ENCODE measurements at places on chromosomes 4 and X. TPM values are rescaled to one million over a fixed set of nuclear protein-coding genes. Genes with fewer than 3 reads are reported as not detected.

GRCh38 chrX:114221445-114221844, 362.4 kb upstream of the HTR2C start:
- no peaks in the 10 kb centered on the region for H3K4me1 ChIP-seq
- no peak overlapping the region for H3K4me3 ChIP-seq
- no peak for DNase-seq
- H3K36me3 ChIP-seq = no peaks in the 10 kb centered on the region
- H3K27me3 ChIP-seq = no peaks in the 10 kb centered on the region

GRCh38 chrX:102042372-102043325, 82.8 kb upstream of the TCEAL2 start:
- H3K36me3 ChIP-seq = no peaks in the 10 kb centered on the region
- H3K27ac ChIP-seq = no peak overlapping the region
- H3K4me3 ChIP-seq = no peak overlapping the region
- H3K4me1 ChIP-seq = no peaks in the 10 kb centered on the region
- DNase-seq = no peak

GRCh38 chr4:23084559-23085248, 392.0 kb downstream of the GBA3 start:
- H3K27me3 ChIP-seq = no peaks in the 10 kb centered on the region
- no peak overlapping the region for H3K4me3 ChIP-seq
- H3K36me3 ChIP-seq = no peaks in the 10 kb centered on the region
- no peaks in the 10 kb centered on the region for H3K4me1 ChIP-seq
- H3K27ac ChIP-seq = no peak overlapping the region
- no peak for DNase-seq

DNA sequence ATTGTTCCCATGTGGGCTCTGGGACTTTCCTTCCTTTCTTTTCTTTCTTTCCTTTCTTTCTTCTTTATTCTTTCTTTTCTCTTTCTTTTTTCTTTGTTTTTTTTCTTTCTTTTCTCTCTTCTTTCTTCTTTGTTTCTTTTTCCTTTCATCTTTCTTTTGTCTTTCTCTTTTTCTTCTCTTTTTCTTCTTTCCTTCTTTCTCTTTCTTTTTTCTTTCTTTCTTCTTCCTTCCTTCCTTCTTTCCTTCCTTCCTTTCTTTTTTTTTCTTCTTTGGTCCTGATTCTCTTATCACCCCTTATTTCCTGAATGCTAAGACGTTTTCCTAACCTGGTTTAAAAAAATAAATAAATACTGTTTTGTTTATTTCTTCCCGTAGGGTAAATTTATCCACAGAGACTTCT, 93.2 kb downstream of the CRLF2 start:
- no peaks in the 10 kb centered on the region for H3K27me3 ChIP-seq
- DNase-seq = no peak
- H3K36me3 ChIP-seq = no peaks in the 10 kb centered on the region
- no peak overlapping the region for H3K4me3 ChIP-seq
- no peak overlapping the region for H3K27ac ChIP-seq

GRCh38 chr4:123956204-123956603, 559.6 kb downstream of the SPRY1 start:
- H3K27ac ChIP-seq = no peak overlapping the region
- no peaks in the 10 kb centered on the region for H3K27me3 ChIP-seq
- H3K4me1 ChIP-seq = no peaks in the 10 kb centered on the region
- H3K36me3 ChIP-seq = no peaks in the 10 kb centered on the region

DNA sequence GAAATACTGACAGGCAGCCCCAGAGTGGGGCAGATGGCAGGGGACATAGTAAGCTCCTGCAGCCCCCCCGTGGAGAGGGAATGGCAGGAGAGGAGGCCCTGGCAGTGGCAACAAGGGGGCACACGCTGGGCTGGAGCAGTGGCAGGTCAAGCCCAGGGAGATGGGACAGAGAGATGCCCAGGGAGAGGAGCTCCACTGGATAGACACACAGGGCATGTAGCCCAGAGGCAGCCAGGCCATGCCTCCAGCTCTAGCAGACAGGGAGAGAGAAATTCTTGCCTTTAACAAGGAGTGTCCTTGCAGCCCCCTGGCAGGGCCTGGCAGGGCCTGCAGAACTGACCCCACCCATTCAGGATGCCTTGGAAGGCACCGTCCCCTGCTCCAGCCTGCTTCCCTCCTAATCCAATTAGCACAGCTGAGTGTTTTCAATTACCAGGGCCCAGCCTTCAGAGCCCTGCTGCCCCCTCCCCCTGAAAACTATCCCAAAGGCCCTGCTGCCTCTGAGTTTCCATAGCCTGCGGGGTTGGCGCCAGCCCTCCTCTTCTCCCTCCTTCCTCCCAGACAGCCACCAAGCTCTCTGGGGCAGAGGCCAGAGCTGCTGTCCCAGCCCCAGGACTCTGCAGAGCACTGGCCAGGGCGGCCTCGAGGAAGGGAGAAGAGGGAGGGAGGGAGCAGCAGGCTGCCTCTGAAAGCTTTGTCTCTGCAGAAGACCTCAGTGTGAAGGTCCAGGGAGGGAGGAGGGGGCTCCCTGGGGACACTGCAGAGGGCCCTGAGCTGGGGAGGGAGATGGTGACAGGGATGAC, 12.5 kb downstream of the L1CAM start:
- no peak overlapping the region for H3K27ac ChIP-seq
- H3K4me1 ChIP-seq = no peaks in the 10 kb centered on the region
- H3K4me3 ChIP-seq = no peak overlapping the region
- no peak for DNase-seq
- no peaks in the 10 kb centered on the region for H3K36me3 ChIP-seq
- peaks cover 20% of the 10 kb centered on the region for H3K27me3 ChIP-seq

DNA sequence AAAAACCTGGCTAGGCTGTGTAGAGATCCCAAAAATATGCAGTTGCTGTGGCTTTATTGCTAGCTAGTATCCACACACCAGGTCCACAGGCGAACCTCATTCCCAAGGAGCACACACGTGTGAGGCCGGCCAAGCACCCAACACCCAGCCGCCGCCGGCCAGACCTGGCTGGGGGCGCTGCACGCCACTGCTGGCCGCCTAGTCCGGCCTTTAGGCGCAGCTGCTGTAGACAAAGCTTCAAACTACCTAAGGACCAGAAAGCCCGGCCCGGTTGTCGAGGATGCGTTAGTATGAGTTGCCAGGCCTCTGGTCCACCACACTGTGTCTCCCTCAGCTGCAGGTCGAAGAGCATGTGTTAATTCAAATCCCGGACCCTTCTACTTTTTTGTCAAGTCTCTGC, 3.1 kb downstream of the POU3F4 start:
- DNase-seq = no peak
- H3K27ac ChIP-seq = no peak overlapping the region
- H3K4me3 ChIP-seq = no peak overlapping the region
- no peaks in the 10 kb centered on the region for H3K4me1 ChIP-seq
- no peaks in the 10 kb centered on the region for H3K36me3 ChIP-seq

DNA sequence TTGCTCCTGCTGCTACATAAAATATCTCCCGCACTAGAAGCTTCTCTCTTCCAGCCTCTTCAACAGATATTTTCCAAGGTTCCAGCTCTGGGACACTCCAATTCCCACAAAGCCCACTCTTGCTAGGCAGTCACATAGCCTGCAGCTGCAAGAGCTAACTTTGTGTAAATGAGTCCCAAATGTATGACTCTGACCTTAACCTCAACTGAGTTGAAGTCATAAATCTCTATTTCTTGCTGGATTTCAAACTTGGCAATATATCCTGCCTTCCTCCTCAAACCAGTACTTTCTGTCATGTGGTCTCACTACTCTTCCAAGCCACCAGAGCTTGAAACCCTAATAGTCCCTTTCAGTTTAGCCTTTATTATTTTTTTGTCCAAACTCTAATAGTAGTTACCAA, 315.4 kb upstream of the GRIA3 start:
- no peak for DNase-seq
- H3K4me1 ChIP-seq = no peaks in the 10 kb centered on the region
- no peak overlapping the region for H3K4me3 ChIP-seq
- H3K27me3 ChIP-seq = no peaks in the 10 kb centered on the region
- no peaks in the 10 kb centered on the region for H3K36me3 ChIP-seq
- H3K27ac ChIP-seq = no peak overlapping the region

DNA sequence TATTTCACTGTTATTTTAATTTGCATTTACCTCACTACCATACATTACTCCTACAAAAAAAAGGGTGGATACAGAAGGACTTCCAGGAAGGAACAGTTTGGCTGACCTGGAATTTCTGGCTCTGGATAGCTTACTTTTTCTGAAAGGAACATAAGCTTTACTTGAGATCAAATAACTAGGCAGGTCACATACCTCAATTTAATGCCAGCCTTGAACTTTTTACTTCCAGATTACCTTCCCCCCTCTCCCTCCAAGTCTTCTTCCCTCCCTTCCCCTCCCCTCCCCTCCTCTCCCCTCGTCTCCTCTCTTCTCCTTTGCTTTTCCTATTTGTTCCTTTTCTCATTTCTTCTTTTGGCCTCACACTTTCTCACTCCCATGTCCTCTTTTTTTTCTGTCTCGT, 659.2 kb upstream of the AADAT start:
- DNase-seq = no peak
- H3K27me3 ChIP-seq = no peaks in the 10 kb centered on the region
- H3K4me3 ChIP-seq = no peak overlapping the region
- no peak overlapping the region for H3K27ac ChIP-seq
- no peaks in the 10 kb centered on the region for H3K36me3 ChIP-seq

ELMOD2 gene
- total RNA-seq = 11.2 TPM

BRS3 gene
- total RNA-seq = not detected

ARL9 gene
- 0.38 TPM for total RNA-seq

ITIH6 gene
- total RNA-seq = not detected

All from esophagus squamous epithelium (tissue), 5 donors.